Activated T-helper 1 cell treated with anti-CD3 and anti-CD28 coated beads, Interleukin-2, amount 50 U/mL, for 16 hours (primary cell): ENCODE measurements at places on chromosomes 5 and 9.
A peak's percentile ranks its signal among the peaks of the same experiment; 100 is the strongest.

DNA sequence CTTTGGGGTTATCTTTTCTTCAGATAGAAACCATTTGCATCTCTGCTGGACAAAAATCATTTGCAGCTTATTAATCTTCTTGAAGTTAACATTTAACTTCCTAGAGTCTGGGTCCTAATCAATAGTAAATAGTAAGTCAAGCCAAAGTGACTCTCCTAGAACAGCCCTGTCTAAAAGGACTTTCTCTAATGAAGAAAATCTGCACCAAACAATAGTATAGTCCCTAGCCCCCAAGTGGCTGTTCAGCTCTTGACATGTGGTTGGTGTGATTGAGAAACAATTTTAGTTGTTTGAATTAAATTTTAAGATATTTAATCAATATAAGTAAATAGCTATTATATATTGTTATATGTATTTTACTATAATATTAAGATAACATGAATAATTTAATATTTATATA lies 64.6 kb upstream of the SHB start:
- DNase-seq: no peak

- no peak for DNase-seq
Measured at GRCh38 chr5:89168766-89169165, 285.8 kb upstream of the MEF2C start.

DNA sequence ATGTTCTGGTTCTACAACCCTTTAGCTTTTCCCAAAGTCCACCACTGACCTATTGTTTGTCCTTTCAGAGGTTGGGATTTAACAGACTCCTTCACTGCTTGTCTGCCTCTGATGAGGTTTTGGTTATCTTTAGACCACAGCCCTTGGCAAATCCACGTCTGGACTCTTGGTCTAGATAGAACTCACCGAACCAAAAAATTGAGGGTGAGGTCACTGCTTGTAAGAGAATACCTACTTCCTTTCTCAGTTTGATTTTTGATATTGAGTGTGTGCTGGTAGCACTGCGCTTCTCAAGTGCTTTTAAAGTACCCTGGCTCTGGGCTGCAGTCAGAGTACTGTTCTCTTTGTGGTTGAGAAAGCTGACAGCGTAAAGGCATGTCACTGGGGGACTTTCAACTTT lies 61.7 kb downstream of the JMY start:
- DNase-seq: no peak

DNA sequence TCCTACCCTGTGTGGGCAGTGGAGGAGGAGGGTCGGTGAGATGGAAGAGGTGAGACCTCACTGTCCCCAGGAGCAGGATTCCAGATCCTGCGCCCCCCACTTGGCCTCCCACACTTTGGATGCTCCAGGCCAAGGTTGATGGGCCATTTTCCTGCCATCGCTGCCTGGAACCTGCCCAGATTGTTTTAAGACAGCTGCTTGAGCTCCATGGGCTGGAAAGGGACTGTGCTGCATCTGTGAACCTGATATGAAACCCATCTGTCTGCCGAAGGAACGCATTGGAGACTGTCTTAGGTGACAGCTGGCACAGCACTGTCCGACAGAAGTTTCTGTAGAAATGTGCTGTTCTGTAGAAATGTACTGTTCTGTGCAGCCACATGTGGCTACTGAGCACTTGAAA lies 72.7 kb upstream of the SLC25A48 start:
- DNase-seq: no peak

GRCh38 chr5:95808686-95809413 lies 13.7 kb downstream of the GLRX start:
- peak; percentile 64 for DNase-seq

- no peak for DNase-seq
Measured at GRCh38 chr9:128684065-128684324, 5.0 kb upstream of the SET start.
